Panc1 (cell line): ENCODE measurements at places on chromosomes 16 and 17. TPM values are rescaled to one million over a fixed set of nuclear protein-coding genes. Genes with fewer than 3 reads are reported as not detected.
A peak's percentile ranks its signal among the peaks of the same experiment; 100 is the strongest.

The CDRT15 gene
- not detected for total RNA-seq

The IGFBP4 gene
- total RNA-seq: 27.1 TPM

The TELO2 gene
- total RNA-seq: 65.4 TPM

The SLC5A11 gene
- total RNA-seq: 0.13 TPM

DNA sequence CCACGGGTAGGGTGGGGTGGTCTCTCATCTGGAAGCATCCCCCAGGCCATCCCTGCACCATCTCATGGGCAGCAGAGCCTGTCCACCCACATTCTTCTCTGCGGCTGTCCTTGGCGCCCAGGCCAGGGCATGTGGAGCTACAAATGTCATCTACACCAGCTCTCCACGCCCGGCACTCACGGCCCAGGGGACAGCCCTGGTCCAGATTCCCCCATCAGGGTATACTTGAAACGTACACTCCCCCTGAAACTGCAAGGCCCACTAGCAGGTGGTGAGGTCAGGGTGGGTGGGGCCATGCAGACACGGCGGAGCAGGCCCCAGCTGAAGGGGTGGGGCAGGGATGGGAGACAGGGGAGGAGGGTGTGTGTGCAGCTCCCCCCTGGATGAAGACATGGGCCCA lies 3.2 kb upstream of the SOX8 start:
- H3K27ac ChIP-seq: no peak overlapping the region
- H3K36me3 ChIP-seq: no peaks in the 10 kb centered on the region
- H3K4me3 ChIP-seq: no peak overlapping the region
- no peaks in the 10 kb centered on the region for H3K27me3 ChIP-seq
- no peak for DNase-seq
- H3K4me1 ChIP-seq: peaks cover 6% of the 10 kb centered on the region

- no peaks in the 10 kb centered on the region for H3K4me1 ChIP-seq
- no peaks in the 10 kb centered on the region for H3K27me3 ChIP-seq
- no peak overlapping the region for H3K27ac ChIP-seq
- no peaks in the 10 kb centered on the region for H3K36me3 ChIP-seq
- no peak overlapping the region for H3K4me3 ChIP-seq
- DNase-seq: no peak
Observed at GRCh38 chr17:21061971-21062526, 19.2 kb upstream of the USP22 start.

GRCh38 chr16:87792205-87792565 lies 26.4 kb upstream of the KLHDC4 start:
- no peaks in the 10 kb centered on the region for H3K36me3 ChIP-seq
- no peaks in the 10 kb centered on the region for H3K27me3 ChIP-seq
- peaks cover 15% of the 10 kb centered on the region for H3K4me1 ChIP-seq
- H3K27ac ChIP-seq: peak overlapping the region; percentile 29; the same call in 1 of the 2 replicates
- no peak for DNase-seq
